ELR (cell line): ENCODE measurements at places on chromosomes 5 and 9.

- no peak for DNase-seq
Measured at GRCh38 chr9:29969408-29969807, 2396.1 kb upstream of the C9orf72 start.

DNA sequence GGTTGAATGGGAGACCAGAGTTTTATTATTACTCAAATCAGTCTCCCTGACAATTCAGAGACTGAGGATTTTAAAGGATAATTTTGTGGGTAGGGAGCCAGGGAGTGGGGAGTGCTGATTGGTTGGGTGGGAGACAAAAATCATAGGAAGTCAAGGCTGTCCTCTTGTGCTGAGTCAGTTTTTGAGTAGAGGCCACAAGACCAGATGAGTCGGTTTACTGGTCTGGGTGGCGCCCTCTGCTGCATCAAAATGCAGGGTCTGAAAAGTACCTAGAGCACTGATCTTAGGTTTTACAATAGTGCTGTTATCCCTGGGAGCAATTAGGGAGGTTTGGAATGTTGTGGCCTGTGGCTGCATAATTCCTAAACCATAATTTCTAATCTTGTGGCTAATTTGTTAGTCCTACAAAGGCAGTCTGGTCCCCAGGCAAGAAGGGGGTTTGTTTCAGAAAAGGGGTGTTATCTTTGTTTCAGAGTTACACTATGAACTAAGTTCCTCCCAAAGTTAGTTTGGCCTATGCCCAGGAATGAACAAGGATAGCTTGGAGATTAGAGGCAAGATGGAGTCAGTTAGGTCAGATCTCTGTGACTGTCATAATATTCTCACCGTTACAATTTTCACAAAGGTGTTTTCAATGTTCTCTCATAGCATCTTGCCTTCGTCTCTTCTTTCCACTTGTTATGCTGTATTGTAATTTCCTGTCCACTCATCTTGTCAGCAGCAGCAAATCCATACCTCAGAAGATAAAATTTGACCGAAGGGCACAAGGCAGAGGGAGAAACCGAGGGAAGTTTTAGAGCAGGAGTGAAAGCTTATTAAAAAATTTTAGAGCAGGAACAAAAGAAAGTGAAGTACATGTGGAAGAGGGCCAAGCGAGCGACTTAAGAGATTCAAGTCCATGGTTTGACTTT lies 59.2 kb upstream of the CLINT1 start:
- peak; percentile 73 for DNase-seq

DNA sequence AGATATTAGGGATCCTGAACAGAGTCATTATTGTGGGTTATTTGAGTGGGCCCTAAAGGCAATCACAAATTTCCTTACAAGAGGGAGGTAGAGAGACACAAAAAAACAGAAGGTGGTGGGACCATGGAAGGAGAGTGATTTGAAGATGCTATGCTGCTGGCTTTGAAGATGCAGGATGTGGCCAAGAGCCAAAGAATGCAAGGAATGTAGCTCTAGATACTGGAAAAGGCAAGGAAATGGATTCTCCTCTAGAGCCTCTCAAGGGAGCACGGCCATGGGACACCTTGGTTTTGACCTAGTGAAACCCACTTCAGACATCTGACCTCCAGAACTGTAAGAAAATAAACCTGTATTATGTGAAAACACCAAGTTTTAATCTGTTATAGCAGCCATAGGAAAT lies 53.8 kb downstream of the TTC39B start:
- peak; percentile 68 for DNase-seq

DNA sequence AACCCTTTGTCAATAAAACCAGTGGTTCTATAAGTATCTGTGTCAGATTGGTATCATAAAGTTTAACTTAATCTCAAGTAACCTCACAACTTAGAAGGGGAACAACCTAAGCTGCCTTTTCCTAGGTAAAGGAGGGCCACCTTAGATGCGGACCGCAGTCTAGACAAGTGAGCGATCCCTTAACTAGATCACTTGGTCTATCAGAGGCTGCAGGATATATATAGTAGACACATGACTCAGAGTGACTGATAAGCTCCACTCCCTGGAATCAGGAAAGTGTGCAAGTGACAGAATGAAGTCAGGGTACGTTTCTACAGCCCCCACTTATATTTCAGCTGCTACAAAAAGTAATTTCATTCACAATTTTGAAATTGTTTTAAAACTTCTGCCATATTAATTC lies 7.4 kb downstream of the REEP5 start:
- DNase-seq = peak; percentile 66

DNA sequence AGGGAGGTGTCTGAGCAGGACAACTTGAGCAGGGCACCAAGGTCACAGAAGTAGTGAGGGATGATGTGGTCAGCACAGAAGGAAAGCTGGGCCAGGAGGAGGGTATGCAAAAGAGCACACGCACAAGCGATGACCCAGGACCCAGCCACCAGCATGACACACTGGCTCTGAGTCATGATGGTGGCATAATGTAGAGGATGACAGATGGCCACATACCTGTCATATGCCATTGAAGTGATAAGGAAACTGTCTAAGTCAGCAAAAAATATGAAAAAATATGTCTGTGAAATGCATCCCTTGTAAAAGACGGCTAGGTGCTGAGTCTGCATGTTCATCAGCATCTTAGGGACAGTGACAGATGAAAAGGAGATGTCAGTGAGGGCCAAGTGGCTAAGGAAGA lies 380 bp downstream of the OR1J1 start:
- no peak for DNase-seq

DNA sequence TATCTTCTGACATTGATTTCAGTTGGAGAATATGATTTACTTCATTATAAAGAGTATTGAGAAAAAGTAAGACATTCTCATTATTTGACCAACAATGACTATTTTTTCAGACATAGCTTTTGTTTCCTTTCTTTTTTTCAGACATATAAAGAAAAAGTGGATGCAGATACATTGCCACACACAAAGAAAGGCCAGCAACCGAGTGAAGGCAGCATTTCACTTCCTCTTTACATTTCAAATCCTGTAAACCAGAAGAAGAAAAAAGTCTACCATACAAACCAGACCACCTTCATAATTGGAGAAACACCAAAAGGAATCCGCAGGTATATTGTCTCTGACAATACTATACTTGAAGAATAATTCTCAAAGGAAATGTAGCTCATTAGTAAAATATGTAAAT lies 128.9 kb downstream of the ERCC6L2 start:
- no peak for DNase-seq
